ENCODE measurements at places on chromosomes 3 and 15.

DNA sequence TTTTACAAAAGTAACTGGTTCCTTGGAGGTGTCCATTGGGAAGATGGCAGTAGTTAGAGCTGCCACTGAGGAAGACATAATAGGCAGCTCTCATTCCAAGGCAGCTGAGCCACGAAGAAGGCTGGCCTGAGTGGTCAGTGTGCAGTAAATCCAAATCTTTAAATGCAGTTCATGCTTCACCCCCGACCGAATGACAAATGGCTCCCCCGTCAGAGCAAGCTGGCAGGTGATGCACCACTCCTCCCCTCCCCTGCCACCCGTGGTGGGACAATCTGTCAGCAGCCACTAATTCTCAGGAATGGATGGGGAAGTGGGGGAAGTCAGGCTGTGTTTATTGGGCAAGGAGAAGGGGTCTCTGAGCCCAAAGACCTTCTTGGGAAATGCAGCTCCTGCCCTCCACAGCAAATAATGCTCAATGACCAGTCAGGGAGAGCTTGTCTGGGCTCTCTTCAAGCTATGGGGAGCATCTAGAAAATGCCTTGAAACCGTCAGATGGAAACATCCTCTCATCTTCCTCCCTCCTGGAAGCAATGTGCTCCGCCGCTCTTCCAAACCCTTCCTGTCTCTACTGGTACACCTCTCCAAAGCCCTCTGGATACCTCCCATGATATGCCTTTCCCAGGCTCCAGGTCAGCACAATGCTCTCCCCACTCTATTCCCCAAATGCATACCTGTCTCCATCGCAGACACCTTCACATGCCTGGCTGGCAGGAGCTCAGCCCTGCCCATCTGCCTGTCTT, 65.4 kb downstream of the LIPC start:
- DNase-seq: no peak

- no peak for DNase-seq
These were observed 774.5 kb downstream of the AGBL1 start for GRCh38 chr15:86854176-86854575.

DNA sequence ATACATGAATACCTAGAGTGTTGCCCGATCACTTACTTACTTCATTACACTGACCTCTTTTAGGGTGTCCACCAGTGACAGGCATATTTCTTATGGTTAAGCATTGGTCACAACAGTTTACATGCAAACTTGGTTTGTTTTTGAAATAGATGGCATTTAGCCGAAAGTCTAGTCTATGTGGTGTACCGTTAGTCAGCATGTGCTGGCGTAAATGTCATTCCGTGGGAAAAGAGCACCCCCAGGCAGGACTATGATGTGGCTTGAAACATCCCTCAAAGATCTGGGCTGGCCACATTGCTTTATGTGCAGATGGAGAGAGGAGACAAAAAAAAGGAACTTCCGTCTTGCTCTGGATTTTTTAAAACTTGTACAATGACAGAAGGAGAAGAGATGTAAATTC, 357.0 kb upstream of the ICE2 start:
- DNase-seq: no peak

- no peak for DNase-seq
These were observed 51.6 kb upstream of the CP start for GRCh38 chr3:149273096-149273751.
